ENCODE measurements at places on chromosomes 1 and 21.

DNA sequence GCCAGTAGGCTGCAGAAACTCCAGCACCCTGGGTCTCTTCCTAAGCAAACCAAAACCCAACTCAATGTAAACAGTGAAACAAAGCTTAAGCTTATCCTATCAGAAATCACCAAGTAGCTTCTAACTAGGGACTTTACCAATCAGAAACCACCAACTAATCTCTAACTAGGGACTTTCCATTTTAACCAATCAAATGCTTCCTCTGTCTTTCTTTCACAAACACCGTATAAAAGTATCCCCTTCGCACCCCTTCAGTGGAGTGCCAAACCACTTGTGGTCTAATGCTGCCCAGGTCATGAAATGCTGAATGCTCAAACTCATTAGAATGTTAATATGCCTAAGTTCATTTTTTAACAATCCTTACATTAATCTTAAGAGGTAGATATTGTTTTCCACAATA is 250.5 kb upstream of the DUSP10 start:
- no peak for DNase-seq

GRCh38 chr1:19596065-19596713 is 47.9 kb upstream of the NBL1 start:
- DNase-seq, result no peak

GRCh38 chr1:92877792-92878191 is 46.0 kb downstream of the RPL5 start:
- DNase-seq, result no peak

- DNase-seq, result no peak
These were observed 130.9 kb upstream of the ZBTB40 start for GRCh38 chr1:22320587-22321344.

- no peak for DNase-seq
These were observed 31.1 kb downstream of the INAVA start for GRCh38 chr1:200925831-200926230.

DNA sequence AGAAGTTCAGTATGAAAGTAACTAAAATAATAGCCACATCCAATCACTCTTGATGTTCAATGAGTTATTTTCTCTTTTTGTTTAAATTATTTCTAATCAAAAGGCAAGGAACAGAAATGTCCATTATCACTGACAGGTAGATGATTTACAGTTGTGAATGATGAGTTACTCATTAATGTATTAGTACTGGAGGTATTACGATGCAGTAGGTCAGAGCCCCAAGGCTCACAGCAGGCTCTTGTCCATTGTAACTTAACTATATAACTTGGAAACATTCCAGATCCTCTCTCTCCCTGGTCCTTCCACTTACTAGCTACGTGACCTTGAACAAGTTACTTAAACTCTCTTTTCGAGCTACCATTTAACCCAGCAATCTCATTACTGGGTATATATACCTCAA is 39.5 kb downstream of the CRB1 start:
- DNase-seq, result no peak

- DNase-seq, result no peak
These were observed 165.4 kb downstream of the MRPL39 start for GRCh38 chr21:25441835-25442234.

DNA sequence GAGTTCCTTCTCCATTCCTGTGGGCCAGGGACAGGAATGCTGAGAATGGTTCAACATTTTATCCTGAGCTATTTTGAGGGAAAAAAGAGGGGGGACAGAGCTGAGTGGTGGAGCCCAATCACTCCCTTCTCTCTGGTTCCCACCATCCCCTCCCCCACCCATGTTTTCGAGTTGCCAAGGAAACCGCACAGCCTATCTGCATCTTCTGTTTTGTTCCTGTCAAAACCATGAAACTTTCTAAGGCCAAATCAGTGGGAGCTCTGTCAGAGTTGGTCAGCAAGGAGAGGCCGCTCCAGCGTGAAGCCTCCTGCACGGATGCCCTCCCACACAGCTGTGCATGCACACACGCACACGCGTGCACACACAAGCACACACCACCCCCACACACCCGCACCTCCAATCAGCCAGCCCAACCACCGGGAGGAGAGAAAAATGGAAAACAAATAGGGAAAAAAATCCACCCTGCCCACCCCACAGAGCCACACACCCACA is 54.5 kb upstream of the ATP2B4 start:
- no peak for DNase-seq

GRCh38 chr1:181159451-181160140 is 71.1 kb downstream of the IER5 start:
- DNase-seq, result peak; percentile 64

DNA sequence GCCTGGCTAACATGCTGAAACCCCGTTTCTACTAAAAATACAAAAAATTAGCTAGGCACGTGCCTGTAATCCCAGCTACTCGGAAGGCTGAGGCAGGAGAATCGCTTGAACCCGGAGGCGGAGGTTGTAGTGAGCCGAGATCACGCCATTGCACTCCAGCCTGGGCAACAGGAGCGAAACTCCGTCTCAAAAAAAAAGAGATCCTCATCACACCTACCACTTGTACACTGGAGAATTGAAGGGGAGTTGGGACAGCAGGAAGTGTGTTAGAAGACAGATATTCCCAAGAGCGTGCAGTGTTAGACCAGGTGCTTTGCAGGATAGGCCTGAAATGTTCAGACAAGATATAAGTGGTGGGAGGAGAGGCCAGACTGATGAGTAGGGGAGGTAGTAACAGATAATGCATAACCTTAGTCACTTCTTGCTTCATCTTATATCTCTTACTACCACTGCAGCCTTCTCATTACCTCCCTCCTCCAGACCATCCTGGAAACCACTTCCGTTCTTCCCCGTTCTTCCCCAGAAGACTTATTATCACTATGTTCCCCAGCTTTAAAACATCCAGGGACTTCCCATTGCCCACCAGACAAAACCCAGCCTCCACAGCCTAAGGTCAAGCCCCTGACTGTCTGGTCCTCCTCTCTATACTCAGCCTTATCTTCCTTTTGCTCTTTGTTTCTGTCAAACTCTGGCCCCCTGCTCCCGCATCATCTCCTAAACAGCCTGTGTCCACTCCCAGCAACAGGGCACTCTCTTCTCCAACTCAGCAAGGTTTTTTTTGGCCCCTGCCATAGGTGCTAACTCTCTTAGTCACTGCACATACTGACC is 21.3 kb downstream of the FAM20B start:
- no peak for DNase-seq

DNA sequence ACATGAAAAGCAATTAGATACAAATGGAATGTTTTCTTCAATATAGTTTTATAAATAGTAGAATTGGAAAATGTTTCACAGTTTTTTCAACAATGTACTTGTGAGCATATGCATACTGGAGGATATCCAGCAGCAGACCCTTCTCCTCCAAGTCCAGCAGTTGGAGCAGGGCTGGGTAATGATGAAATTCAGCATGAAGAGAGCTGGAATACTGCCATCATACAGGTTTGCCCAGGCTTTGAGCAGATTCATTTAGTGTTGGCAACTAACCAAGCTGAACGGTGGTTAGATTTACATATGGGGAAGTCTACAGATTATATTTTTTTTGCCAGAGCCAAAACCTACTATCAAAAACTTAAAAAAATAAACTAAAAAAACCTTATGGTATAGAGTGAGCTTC is 38.3 kb downstream of the WDR3 start:
- no peak for DNase-seq

DNA sequence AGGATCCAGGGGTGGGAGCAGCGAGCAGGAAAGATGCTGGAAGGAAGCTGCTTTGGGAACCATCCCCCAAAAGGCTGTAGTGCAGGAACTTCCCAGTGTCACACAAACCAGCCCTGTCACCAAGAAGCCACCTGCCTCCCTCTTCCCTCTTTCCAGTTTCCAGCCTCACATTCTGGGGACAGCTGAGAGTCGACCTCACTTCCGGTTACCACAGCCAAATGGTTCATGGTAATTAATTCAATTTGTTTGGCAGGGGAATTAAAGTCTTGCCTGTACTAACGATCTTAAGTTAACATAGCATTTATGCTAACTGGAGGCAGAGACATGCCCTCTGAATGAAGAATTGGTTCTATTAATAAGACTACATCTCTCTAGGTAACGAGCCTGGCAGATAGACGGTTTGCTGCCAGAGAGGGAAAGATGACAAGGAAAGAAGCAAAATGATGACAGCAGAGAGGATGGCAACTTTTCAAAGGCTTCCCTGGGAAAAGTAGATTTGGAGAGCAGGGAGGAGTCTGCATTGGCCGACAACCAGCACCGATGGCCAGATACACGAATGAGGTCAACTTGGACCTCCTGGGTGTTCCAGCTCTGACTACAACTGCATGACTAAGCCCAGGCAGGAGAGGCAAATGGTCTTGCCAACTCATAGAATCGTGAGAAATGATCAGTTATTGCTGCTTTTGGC is 64.1 kb downstream of the TMCO4 start:
- no peak for DNase-seq

DNA sequence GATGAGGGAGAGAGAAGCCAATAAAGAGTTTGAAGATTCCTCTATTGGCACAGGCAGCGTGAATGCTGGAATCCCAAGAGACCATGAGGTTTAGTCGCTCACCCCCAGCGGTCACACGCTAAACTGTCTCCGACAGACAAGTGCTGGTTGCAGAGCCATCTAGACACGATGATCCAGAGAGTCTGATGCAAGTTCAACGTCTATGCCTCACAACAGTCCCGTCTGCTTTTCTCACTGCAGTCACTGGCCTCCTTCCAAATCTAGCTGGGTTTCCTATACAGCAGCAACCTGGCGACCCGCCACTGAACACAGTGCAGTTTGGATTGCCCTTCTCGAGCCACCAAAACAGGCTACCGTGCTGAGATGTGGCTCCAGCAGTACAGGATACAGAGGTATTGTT is 98.6 kb upstream of the KRTAP19-8 start:
- no peak for DNase-seq

- DNase-seq, result no peak
These were observed 230.4 kb downstream of the DNM3 start for GRCh38 chr1:172071746-172072145.

DNA sequence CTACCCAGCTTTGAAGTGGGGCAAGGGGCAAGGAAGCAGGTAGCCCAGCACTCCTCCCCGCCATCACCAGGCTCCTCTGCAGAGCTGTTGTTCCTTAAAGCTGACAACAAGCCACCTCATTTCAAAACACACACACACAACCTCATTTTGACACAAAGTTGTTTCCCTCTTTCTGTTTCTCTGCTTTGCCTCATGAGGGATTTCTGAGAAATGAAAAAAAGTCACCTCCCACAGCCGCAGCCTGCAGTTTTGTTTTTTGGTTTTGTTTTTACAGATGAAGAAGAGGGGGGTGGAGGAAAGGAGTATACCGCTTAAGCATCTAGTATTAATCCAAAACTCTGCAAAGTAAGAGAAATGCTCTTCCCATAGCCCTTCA is 12.1 kb downstream of the MCL1 start:
- peak; percentile 65 for DNase-seq

DNA sequence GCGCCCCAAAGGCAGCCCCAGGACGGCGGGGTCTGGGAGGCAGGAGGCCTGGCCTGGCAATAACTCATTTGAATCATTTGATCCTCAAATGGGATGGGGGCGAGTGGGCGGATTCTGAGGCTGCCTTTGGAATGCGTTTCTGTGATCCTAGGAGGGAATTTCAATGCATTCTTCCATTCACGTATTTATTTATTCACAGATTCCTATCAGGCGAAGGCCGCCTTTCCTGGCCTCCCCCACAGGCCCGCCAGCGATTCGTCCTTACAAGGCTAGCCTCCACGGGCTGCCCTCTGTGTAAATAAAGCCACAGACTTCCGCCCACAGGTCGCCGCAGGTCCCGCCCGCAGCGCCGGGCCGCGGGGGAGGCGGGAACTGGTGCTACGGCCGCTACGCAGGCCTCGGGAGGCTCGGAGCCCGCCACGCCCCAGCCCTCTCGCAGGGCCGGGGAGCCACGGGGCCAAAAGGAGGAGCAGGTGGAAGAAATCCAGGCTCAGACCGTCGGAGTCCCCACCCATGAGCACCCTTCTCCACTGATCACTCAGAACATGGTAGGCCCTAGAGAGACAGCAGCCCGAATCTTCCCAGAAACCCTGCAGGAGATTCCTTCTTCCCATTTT is 31.3 kb upstream of the JUN start:
- peak; percentile 42 for DNase-seq

DNA sequence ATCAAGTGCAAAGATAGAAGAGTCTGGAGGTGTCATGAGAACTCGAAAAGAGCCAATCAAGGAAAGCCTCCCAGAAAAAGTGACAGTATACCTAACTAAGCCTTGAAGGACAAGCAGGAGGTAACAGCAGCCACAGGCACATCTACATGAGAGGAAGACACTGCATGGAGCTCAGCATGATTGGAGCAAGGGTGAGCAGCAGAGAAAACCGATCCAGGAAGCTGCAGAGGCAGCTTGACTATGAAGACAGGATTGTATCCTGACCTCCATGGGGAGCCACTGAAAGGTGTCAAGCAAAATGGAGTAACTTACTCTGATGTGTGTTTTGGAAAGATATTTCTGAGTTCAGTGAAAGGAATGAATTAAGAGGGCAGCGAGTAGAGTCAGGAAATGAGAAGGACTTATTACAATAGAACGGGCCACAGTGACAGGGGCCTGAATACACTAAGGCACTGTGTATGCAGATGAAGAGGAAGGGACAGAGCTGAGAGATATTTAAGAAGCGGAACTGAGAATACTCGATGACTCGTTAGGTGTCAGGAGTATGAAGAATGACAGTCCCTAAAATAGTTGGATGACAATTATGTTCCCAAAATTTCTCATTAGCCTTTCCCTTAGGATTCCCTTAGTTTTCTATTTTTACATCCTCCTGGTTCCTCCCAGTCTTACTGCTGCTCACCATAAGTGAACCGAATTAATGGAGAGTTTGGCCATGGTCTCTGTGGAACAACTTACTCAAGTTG is 139.3 kb upstream of the NFIA start:
- DNase-seq, result no peak

- peak; percentile 59 for DNase-seq
These were observed 21.3 kb upstream of the C1orf105 start for GRCh38 chr1:172398970-172399755.

- no peak for DNase-seq
These were observed 96.5 kb downstream of the FMN2 start for GRCh38 chr1:240188139-240188538.

- DNase-seq, result no peak
These were observed 30.5 kb upstream of the PADI2 start for GRCh38 chr1:17149771-17150170.

- DNase-seq, result no peak
These were observed 59.8 kb upstream of the HAO2 start for GRCh38 chr1:119308806-119309205.

All from CD8-positive, alpha-beta T cell (primary cell).